ENCODE measurements at places on chromosomes 1 and 21.

DNA sequence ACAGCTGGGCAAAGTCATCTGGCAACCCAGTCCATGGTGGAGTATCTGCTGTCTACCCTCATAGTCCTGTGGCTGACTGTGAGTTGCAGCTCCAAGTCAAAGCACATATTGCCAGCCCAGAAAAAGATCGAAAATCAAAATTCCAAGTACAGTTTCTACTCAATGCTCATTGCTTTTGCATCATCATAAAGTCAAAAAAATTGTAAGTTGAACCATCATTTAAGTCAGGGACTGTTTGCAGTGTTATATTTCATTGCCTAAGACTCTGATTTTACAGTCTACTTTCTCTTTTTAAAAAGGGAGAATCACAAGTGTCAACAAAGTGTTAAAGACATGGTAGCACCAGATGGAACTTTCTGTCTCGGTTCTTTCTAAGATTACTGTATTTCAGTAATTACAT is 22.7 kb upstream of the MAN1C1 start:
- DNase-seq = no peak

GRCh38 chr1:27600498-27601175 is 3.3 kb downstream of the AHDC1 start:
- peak; percentile 89 for DNase-seq

DNA sequence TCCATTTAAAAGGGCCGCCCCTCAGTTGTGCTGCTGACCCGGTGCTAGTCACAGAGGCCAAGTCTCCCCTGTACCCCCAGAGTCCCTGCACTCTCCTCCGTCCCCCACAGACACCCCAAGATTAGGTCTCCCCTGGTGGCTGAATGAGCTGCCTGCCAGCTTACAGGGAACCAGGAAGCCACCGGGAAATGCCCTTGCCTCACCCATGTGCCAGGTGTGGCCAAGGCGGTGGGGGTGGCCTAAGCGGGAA is 32.7 kb downstream of the HSPG2 start:
- no peak for DNase-seq

- DNase-seq = no peak
These were observed 10.7 kb downstream of the NEK7 start for GRCh38 chr1:198167436-198167934.

DNA sequence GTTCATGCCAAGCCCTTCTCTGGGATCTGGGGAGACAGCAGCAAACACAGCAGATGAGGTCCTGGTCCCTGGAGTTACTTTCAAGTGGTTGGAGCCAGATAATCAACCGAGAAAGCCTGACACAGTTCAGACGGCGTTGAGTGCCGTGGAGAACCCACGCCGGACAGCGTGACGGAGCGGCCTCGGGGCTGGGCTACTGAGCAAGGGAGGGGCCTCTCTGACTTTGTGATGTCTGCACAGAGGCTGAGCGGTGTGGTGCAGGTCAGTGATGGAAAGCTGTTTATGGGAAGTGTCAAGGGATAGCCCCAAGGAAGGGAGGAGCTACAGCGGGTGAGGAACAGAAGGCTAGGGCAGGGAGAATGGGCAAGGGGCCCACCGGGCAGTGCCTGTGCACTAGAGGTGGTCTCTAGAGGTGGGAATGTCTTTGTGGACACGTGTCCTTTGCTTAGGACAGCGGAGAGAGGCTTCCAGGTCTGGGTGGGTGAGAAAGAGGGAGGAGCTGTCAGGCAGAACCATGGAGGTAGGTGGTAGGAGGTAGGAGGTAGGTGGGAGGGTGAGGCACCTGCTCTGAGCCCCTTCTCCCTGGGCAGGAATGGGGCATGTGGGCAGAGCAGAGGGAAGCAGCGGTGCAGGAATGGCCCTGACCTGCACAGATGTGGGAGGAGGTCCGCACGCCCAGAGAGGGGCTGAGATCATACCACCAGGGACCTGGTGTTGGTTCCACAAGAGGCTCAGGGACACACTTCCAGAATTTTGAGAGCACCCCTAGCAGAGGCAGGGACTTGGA is 62.8 kb downstream of the RUNX3 start:
- DNase-seq = no peak

DNA sequence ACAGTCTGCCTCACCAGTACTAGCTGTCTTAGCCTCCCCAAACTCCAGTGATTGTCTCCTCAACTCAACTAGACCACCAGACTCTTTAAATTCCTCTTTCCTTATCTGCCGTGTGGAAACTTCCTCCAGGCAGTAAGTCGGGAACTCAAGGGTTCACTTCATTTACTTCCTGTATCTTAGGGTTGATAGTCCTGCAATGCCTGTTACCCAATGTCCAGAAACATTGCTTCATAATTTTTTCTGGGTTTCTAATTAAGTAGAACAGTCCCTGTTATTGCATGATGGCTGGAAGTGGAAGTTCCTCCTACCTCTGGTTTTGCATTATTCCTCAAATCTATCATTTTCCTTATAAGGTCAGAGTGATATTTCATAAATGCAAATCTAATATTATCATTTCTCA is 60.8 kb upstream of the RNF11 start:
- DNase-seq = no peak

- peak; percentile 67 for DNase-seq
These were observed 2.1 kb downstream of the TESK2 start for GRCh38 chr1:45488666-45489377.

GRCh38 chr1:169676001-169676400 is 35.4 kb downstream of the SELL start:
- DNase-seq = no peak

GRCh38 chr1:213852107-213852506 is 135.7 kb upstream of the PROX1 start:
- DNase-seq = no peak
